NT2/D1 (cell line): ENCODE measurements at places on chromosomes 1 and 21.

DNA sequence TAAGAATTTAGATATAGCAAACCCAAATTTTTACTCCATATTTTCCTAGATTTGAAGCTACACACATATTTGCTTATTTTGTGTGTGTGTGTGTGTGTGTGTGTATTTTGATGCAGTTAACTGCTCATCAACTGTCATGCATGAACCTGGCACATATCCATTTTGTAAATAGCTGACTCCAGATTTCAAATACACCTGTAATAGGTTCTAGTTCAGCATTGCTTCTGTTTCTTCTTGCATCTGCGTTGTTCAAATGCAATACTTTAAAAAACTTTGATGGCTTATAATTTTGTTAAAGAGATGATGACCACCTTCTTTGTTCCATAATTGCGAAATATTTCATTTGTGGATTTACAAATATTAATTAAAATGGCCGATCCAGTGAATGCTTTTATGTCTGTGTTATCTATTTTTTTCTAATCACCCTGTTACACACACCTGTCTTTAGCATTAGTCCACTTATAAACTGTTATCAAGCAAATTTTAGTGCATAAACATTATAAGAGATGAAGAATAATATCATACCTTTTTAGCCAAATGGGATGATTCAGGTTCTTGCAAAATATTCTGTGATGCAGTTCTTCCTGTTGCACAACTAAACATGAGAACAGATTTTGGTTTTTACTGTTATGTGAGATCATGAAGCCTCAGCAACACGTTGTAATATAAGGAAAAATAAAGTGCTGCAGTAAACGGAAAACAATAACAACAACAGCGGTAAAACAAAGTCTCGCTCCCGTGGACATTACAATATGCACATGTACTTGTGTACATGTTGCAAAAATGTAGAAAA is 12.7 kb upstream of the S100A11 start:
- DNase-seq: no peak

DNA sequence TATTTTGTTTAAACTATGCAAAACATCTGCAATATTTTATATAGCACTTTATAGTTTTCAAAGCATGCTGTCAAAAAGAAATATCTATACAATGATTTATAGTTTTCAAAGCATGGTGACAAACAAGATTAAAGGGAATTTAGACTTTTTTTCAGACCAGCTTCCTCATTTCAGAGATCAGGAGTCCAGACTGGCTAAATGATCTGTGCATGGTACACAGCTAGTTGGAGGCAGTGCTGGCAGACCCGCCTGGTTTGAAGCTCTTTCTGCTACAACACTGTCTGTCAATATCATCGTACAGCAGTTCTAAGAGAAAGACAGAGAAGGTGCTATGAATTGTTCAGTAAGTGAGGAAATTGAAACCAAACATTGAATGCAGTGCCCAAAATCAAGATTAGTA is 479.0 kb downstream of the PTBP2 start:
- DNase-seq: no peak

GRCh38 chr1:34163792-34164731 is 968 bp downstream of the CSMD2 start:
- DNase-seq: no peak

DNA sequence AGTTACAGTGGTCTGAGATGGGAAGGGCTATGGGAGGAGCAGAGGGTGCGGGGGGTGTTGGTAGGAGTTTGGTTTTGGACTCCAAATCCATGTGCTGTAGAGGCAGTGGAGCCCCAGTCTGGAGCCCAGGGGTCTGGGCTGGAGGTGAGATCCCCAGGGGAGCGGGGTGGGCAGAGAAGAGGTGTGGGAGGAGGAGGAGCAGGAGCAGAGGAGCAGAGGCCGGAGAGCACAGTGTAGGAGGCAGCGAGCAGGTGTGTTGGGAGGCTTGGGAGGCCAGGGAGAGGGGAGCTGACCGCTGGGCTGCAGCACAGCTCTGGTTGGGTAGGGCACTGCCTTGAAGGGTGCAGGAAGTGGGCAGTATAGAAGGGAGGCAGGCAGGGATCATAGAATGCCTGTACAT is 28.9 kb downstream of the LHX4 start:
- DNase-seq: no peak

GRCh38 chr1:30750731-30751291 is 6.8 kb downstream of the LAPTM5 start:
- DNase-seq: no peak

- no peak for DNase-seq
Observed at GRCh38 chr1:180893614-180894013, 19.1 kb upstream of the KIAA1614 start.

GRCh38 chr1:11701981-11702803 is 10.7 kb downstream of the DRAXIN start:
- DNase-seq: no peak

GRCh38 chr1:228781161-228781808 is 46.0 kb downstream of the RHOU start:
- DNase-seq: no peak

DNA sequence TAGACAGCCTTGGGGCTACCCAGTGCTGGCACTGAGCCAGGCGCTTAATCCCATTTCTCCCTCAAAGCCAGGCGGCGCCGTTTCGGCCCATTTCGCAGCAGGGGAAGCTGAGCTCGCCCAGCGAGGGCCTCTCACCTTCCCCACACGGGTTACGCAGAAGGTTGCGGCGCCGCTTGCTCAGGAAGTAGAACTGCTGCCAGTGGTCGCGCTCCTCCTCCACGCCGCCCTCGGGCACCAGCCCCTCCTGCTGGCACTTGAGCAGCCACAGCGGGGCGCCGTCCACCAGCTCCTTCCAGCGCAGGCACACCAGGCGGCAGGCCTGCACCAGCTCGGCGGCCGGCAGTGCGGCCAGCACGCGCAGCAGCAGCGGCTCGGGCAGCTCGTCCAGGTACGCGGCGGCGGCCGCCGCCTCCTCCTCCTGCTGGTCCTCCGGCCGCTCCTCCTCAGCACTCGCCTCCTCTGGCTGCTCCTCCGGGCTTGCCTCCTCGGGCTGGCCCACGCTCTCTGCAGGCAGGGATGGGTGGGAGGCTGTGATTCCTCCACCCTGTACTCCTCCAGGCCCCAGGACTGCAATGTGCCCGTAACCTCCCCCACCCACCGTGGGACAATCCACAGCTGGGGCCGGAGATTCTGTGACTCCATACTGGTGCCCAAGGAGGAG is 3.8 kb downstream of the FBXO2 start:
- peak; percentile 50 for DNase-seq

GRCh38 chr1:24498589-24498988 is 4.0 kb upstream of the RCAN3 start:
- DNase-seq: no peak

DNA sequence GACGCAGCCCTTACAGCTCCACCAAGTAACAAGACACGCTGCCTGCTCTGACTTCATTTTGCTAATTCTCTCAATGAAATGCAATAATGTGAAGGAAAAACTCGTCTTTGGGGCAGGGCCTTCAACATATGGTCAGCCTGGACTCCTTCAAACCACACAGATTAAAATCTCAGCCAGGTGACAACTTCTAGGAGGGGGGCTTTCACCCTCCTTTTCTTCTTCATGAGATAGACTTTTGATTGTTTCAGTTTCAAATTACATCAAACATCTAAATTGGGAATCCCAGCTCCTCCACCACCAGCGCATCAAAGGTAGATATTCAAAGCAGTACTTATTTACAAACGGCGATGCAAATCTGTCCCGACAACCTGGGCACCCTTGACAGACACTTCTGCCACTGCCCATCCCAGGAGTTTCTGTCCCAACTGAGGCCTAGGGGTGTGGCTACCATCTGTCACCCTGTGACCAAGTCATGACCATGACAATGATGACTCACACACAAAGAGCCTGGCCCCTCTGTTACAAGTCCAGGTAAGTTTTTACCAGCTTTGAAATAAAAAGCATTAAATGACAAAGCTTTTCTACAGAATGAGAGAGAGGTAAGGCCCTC is 29.7 kb downstream of the SSBP3 start:
- no peak for DNase-seq

DNA sequence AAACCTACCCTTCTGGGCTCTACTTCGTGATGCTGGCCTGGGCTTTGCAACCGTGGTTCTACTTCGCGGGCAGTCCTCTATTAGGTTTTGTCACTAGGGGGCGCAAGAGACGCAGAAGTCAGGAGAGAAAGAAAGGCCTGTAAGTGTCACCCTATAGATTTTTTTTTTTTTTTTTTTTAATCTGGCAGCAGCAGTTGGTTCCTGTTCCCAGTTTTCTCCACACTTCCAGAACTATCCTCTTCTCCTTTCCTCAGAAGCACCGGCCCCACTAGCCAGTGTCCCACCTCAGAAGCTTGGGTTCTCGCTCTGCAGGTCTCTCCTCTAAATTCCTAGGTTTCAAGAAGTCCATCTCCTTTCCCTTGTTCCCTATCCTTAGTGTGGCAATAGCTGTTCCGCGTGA is 9.1 kb upstream of the LCE2D start:
- peak; percentile 77 for DNase-seq

GRCh38 chr1:153774780-153775457 is at the start of gene SLC27A3:
TSS of gene SLC27A3 (plus strand) at chr1:153775407. CDS start at chr1:153775498, 91 bp downstream.
- DNase-seq: peak; percentile 20

DNA sequence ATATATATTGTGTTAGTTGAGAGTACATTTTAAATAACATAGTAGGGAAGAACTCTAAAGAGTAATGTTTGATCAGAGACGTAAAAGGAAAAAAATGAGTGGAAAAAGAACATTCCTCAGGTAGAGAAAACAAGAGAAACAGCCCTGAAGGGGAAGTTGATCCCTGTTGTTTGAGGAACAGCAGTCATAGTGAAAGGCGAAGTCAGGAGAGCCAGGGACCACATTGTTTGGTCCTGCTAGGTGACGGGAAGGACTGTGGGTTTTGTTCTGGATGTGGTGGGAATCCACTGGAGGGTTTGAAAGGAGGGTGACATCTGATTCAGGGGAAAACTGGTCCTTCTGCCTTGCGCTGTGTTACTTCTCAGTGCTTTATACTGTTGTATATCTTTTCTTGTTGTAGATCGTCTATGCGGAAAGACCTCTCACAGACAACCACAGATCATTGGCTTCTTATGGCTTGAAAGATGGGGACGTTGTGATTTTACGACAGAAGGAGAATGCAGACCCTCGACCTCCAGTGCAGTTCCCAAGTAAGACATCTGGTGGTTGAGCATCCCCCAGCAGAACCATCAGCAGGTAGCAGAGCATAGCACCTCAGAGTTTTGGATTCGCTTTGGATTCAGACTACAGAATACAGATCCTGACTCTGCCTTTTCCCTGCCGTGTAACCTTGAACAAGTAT is 9.2 kb downstream of the DDI2 start:
- no peak for DNase-seq

DNA sequence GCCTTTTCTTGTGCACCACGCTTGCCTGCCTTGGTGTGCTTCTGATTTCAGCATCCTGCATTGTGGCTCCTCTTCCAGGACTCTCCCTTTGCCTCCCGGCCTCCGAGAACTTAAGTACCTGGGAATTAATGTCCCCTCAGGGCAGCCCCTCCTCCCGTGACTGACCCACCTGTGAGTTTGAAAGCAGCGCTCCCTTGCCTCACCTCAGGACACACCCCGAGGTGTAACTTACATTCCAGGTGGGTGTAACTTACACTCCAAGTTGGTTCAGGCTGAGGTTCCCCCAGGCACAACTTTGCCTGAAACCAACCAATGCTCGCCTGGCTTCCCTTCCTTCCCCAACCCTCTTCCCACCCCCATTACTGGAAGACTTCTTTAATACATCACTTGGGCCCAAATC is 161.4 kb downstream of the KAZN start:
- no peak for DNase-seq

- no peak for DNase-seq
Observed at GRCh38 chr1:230350208-230350921, 75.8 kb downstream of the PGBD5 start.

GRCh38 chr1:170518185-170518834 is 13.7 kb upstream of the GORAB start:
- DNase-seq: no peak

DNA sequence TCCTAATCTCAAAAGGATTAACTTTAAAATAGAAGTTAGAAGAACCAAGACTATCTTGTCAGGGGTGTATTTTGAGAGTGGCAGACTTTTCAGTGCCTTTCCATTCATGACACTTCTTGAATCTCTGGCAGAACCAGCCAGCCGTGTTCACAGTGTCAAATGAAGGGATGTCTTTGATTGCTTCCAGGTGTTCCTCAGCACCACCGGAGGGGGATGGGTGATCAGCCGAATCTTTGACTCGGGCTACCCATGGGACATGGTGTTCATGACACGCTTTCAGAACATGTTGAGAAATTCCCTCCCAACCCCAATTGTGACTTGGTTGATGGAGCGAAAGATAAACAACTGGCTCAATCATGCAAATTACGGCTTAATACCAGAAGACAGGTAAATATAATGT is 32.3 kb downstream of the FMO1 start:
- no peak for DNase-seq

DNA sequence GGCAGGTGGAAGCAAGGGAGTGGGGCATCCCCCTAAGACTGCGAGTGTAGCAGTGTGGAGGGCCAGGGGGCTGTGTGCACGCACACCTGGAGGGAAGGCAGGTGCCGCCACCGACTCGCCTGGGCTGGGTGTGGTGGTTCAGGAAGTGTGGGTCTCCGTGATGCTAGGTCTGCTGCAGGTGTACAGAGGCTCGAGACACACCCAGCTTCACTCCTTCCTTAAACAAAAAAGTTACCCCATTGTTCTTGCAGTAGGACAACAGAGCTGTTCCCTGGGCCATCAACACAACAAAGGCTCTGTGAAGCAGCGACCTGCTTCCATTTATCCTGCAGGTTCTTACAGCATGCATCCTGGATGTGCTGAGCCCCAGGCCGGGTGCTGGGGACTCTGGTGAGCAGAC is 100.4 kb upstream of the TMEM51 start:
- peak; percentile 36 for DNase-seq

DNA sequence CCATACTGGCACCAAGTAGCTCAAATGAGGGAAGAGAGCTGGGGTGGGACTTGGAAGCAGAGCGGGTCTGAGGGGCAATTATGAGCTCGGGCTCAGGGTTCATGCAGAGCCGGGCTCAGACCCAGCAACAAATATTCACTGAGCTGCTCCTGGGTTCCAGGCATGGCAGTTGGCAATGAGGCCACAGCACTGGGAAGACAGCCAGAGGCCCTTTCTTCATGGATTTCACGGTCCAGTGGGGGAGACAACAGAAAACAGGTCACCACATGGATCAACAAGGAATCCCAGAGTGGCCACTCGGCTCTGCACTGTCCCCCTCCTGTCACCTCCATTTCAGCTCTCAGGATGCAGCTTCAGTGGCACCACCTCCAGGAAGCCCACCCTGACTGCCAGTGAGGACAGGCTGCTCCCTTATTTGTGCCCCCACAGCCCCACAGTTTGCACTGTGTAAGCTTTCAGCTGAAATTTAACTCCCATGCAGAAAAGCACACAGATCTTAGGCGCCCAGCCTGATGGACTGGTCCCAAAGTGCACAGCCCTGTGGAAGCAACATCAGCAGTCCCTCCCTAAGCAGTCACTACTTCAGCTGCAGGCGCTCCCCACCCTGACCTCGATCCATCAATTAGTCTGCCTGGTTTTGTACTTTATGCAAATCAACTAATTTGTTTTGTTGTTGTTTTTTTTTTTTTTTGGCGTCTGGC is 22.4 kb downstream of the ARHGEF19 start:
- DNase-seq: no peak
